ENCODE measurements at places on chromosomes 12 and 14.

- DNase-seq, result no peak
These were observed 4.5 kb downstream of the ACOT6 start for GRCh38 chr14:73616831-73617230.

- no peak for DNase-seq
These were observed 83.2 kb downstream of the PAH start for GRCh38 chr12:102833687-102834441.

- DNase-seq, result no peak
These were observed 20.1 kb downstream of the SUSD6 start for GRCh38 chr14:69631509-69631908.

DNA sequence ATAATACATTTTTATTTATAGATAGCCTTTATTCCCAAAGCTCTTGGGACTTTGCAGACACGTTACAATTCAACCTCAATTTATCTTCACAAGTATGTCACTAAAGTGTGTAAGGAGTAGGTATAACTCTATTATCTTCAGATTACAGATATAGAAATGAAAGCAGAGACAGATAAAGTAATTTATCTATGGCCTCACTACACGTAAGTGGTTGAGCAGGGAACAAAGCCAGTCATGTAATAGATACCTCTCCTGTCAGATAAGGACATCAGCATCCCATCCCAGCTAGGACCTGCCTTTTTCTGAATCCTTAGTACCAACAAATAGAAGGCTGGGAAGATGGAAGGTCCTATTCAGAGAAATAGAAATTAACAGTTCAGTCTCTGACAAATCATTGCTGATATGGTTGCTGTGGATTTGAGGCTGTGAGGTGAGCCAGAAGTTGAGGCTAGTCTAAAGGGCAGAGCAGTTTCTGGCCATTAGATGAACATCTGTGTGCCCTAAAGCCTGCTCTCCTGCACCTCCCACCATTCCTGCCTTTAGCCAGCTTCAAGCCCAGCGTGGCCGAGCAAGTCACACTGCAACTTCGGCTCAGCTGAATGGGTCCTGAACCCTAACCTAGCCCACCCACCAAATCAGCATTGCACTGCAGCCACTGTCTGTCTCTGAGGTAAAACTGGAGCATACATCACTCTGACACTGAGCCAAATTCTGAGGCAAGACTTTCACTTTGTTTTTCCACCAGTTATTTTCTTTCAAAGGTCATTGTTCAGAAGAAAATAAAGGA is 71.1 kb upstream of the PLEKHA5 start:
- peak; percentile 5 for DNase-seq

GRCh38 chr14:29682789-29683188 is 244.9 kb downstream of the PRKD1 start:
- no peak for DNase-seq

- DNase-seq, result peak; percentile 11
These were observed 16.7 kb downstream of the TMEM132D start for GRCh38 chr12:129887101-129887500.

DNA sequence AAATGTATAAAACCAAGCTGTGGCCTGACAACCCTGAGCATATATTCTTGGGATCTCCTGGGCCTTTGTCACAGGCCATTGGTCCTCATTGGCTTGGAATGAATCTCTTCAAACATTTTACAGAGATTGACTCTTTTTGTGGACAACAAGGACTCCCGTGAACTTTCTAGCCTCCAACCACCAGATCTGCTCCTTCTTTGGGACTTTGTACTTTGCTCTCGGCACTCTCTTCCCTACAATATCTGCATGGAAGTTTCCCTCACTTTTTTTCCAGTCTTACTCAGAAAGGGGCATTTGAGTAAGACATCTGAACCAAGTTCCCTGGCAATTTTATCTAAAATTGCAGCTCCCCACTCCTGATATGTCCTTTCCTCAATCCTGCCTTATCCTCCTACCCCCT is 158.8 kb downstream of the PHLDA1 start:
- no peak for DNase-seq

DNA sequence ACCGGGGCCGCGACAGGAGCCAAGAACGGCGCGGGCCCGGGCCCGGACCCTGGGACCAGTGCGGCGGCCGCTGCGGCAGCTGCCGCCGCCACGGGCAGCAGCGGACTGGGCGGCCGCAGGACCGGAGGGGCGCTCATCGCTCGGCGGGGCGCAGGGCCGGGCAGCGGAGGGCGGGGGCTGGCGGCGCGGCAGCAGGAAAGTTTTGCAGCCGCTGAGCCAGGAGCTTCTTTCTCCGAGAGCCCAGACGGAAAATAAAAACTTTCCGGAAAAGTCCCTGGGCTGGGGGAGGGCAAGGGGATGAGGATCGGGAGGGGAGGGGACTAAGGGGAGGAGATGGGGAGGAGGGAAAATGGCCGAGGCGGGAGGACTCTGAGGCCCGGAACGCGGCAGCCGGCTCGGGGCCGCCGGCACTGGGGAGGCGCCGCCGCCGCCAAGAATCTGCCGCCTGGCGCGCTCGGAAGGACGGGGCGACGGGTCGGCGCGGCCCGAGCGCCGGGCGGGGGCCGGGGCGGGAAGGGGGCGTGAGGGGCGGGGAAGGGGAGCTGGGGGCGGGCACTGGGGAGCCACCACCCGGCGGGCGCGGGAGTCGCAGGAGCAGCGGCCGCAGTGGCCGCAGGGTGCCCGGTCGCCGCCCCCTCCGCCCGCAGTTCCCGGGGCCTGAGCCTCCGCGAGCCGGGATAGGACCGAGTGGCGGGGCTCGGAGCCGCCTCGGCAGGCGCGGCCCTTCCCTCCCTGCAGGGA is at the start of gene PRKD1:
Gene PRKD1 (minus strand): TSS at position 472 of the 741 bp plus-strand sequence.
- DNase-seq, result peak; percentile 66

DNA sequence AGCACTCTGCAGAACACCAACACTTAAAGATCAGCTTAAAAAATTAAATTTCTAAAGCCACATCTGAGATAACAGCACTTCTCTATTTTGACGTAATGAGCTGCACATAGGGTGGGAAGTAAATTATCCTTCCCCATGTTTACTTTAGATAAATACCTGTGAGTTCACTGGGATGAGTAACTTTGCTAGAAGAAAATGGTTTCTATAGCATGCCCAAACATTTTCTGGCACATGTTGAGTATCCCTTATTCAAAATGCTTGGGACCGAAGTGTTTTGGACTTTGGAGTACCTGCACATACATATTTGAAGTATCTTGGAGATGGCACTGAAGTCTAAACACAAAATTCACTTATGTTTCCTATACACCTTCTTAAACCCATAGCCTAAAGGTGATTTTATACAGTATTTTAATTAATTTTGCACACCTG is 6.6 kb downstream of the SLC38A2 start:
- DNase-seq, result no peak

- no peak for DNase-seq
These were observed 65.7 kb upstream of the NOVA1 start for GRCh38 chr14:26663506-26663905.

DNA sequence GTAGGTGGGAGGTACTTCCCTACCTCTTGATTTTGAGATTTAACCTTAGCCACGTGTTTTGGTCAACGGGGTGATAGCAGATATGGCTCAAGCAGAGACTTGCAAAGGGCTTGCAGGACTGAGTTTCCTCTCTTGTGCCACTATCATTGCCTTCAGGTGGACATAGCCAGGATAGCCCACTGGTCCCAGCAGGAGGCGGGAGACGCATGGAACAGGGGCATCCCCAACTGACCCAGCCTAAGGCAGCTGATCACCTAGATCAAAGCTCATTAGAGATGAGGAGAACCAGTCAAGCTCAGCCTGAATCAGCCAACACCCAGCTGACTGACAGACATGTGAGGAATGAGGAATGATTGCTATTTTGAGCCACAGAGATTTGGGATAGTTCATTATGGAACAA is 49.6 kb downstream of the CALM1 start:
- no peak for DNase-seq

DNA sequence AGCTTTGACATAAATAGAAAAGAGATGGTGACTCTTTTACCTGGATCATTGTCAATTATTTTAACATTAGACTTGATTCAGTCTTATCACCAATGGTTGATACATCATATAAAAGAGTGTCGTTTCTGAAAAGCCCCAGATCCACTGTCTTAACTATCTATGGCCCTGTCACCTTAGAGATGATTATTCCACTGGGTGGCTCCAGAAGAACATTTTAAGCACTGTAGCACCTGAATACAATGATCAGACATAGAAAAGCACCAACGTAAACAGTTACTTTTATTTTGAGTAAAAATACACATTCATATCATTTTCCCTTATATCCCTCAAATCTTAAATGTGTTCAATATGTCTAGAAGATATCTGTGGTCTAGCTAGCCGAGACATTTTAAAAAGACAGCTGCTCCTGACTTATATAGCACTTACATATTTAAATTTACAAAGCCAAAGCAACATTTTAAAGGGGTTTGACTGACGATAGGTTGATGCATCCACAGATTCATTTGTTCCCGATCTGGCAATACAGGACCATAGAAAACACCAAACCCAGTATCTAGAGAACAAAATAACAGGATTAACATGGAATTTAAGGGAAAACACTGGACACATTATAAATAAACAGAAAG is 32.9 kb downstream of the TSPAN8 start:
- DNase-seq, result no peak

DNA sequence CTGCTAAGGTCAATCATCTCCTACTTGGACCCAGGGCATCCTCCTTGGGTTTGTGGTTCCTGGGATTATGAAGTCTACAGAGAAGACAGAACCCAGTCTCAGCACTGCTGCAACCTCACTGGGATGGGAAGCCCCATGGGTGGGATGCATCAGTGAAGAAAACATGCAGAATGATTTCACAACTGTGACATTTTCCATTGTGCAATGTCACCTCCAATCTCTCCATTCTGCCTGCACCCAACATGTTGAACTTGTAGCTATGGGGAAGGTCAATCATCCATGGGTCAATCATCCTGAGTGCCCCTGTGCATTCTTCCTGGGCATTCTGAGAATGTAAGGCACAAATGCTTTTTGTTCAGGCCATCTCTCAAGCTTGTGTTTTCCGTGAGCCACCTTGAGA is 1004.4 kb upstream of the TMEM132C start:
- DNase-seq, result no peak

- no peak for DNase-seq
These were observed 65.9 kb downstream of the CMKLR1 start for GRCh38 chr12:108273217-108273616.

- DNase-seq, result no peak
These were observed 228.5 kb downstream of the PTPRO start for GRCh38 chr12:15550793-15551192.

Measured in fibroblast of upper back skin (primary cell).